Endothelial cell of umbilical vein (primary cell): ENCODE measurements at places on chromosomes 1 and 21. TPM values are rescaled to one million over a fixed set of nuclear protein-coding genes. Genes with fewer than 3 reads are reported as not detected.

Gene WDR77
- total RNA-seq, result 35.6 and 41.3 TPM in 2 replicates

Gene AMY1B
- not detected in 2 replicates for total RNA-seq

Gene IVNS1ABP
- 75.3 and 81.6 TPM in 2 replicates for total RNA-seq

Gene SLC22A15
- 0.44 TPM in 1 of 2 replicates, not detected in the other for total RNA-seq

Gene NES
- total RNA-seq, result 269 and 274 TPM in 2 replicates

Gene OR10Z1
- total RNA-seq, result not detected in 2 replicates

Gene GBP7
- total RNA-seq, result not detected in 2 replicates

Gene KCNK2
- total RNA-seq, result 0.18 and 0.46 TPM in 2 replicates

Gene IGSF9
- 0.15 and 0.16 TPM in 2 replicates for total RNA-seq

Gene PDZK1
- total RNA-seq, result 0.58 TPM in 1 of 2 replicates, not detected in the other

Gene PADI2
- total RNA-seq, result not detected in 2 replicates

Gene TINAGL1
- 298 and 312 TPM in 2 replicates for total RNA-seq

Gene COL11A1
- total RNA-seq, result not detected in 2 replicates

Gene AGT
- not detected in 2 replicates for total RNA-seq

Gene HDGF
- total RNA-seq, result 279 and 298 TPM in 2 replicates

Gene MYOG
- total RNA-seq, result not detected in 2 replicates

Gene TTC39A
- total RNA-seq, result 1.2 and 1.7 TPM in 2 replicates

Gene FAM72A
- 9.4 and 9.6 TPM in 2 replicates for total RNA-seq

Gene ZNF644
- total RNA-seq, result 38.7 and 47.0 TPM in 2 replicates
